ENCODE measurements at places on chromosomes 16 and 17.

- DNase-seq, result no peak
Observed at GRCh38 chr16:31430380-31431052, 2.4 kb upstream of the COX6A2 start.

- peak; percentile 79 for DNase-seq
Observed at GRCh38 chr17:39239640-39240314, 14.0 kb upstream of the STAC2 start.

- DNase-seq, result no peak
Observed at GRCh38 chr17:57874434-57875289, 24.8 kb upstream of the MRPS23 start.

- peak; percentile 36 for DNase-seq
Observed at GRCh38 chr16:13919330-13919682, 648 bp upstream of the ERCC4 start.

DNA sequence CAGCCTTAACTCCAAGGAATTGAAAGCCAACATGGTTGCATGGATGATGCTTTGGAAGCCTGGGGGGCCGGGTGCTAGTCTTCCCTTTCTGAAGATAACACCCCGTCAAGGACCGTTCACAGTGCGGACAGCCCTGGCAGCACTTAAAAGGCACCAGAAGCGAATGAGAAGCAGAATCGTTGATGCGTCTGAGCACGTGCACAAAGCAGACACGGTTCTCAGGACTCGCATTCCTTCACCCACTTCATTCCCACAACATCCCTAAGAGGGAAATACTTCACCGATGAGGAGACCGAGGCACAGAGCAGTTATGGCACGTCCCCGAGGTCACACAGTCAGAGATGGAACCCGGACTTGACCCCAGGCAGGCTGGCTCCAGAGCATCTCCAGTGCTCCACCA is 14.2 kb downstream of the TRPV1 start:
- no peak for DNase-seq

- no peak for DNase-seq
Observed at GRCh38 chr16:2948807-2949704, 15.0 kb upstream of the KREMEN2 start.

DNA sequence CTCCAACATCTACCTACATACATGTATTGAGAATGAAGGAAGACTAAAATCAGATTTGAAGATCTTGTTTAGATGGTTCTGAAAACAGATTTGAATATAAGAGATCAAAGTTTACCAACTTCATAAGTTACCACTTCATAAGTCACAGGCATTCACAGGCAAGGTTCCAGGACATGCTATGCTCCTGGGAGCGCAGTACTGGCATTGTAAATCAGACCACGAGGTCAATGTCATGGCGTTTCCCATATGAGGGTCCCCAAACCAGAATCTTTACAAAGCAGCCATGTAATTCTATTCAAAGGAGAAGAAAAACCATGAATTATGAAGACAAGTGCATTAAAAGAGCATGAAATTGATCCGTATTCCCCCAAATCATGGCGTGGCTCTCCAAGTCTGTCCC is 3.0 kb downstream of the CDH11 start:
- no peak for DNase-seq

DNA sequence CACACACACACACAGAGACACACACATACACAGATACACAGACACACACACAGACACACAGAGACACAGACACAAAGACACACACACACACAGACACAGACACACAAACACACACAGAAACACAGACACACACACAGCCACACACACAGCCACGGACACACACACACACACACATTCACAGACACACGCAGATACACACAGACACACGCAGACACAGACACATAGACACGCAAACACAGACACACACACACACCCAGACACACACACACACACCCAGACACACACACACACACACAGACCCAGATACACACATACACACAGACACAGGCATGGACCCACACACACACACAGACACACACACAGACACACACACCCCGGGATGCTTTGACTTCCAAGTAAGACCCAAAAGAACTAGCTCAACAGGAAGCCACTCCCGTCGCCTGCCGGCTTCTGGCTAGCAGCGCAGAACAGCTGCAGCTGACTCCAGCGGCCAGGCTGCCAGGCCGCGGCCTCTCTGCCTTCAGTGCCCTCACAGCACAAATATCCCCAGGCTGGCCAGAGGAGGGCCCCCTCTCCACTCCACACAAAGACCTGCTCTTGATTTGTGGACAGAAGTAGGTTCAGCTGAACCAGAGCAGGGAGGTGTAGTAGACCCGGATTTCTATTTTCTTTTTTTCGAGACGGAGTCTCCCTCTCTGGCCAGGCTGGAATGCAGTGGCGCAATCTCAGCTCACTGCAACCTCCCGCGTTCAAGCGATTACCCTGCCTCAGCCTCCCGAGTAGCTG is 6.0 kb upstream of the CHRNE start:
- DNase-seq, result peak; percentile 73

DNA sequence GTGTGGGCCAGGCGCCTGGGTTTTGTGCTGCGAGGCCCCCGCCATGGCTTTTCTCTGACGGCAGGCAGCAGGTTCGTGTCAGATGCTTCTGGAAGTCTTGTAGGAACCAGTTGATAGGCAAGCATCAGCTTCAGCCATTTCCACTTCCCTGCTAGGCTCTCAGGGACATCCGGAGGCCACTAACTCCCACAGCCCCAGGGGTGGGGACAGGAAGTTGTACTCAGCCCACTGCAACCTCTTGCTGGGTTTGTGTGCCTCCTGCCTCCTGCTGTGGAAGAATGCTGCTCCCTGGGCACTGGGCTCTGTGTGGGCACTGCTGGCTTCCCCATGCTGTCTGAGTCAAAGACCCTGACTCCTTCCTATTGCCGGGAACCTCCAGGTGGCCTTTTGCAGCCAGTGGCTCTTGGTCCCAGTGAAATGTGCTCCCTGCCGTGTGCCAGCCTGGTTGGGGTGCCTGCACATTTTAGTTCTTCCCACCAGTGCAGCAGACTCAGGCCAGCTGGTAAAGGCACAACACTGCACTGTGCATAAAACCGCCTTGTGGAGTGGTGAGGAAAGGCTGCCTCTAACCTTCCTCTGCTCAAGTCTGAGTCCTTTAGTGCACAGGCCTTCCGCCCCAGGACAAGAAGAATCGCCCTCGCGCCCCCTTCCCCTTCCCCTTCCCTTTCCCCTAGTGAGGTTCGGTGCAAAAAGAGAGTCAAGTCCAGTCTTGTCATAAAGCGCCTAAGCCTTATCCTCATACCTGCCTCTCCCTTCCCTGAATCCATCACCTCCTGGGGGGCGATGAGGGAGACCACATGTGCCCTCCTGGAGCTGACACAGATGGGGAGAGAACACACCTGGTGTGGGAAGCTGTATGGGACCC is 16.6 kb downstream of the LDHD start:
- DNase-seq, result no peak

DNA sequence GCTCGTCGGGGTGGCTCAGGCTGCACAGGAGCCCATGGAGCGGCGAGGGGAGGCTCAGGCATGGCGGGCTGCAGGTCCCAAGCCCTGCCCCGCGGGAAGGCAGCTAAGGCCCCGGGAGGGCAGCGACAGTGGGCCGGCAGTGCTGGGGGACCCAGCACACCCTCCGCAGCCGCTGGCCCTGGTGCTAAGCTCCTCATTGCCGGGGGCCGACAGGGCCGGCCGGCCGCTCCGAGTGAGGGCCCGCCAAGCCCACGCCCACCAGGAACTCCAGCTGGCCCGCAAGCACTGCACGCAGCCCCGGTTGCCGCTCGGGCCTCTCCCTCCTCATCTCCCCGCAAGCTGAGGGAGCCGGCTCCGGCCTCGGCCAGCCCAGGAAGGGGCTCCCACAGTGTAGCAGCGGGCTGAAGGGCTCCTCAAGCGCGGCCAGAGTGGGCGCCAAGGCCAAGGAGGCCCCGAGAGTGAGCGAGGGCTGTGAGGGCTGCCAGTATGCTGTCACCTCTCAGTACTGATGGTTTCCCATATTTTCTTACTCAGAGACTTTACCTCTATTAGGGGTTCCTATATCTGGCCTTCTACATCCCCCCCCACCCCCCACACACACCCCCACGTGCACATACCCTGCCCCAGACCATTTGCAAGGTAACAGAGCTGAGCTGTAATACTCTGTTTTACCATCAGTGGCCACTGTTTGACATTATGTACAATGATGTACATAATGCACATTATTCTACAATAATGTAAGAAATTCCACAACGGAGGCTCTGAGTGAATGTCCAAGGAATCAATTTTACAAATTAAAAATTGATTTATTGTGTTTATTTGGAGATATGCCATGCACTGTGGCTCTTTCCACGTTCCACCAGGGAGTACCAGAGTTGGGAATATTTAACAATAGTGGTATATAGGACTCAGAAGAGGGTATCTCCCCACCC is 3.7 kb upstream of the VAT1L start:
- DNase-seq, result no peak

DNA sequence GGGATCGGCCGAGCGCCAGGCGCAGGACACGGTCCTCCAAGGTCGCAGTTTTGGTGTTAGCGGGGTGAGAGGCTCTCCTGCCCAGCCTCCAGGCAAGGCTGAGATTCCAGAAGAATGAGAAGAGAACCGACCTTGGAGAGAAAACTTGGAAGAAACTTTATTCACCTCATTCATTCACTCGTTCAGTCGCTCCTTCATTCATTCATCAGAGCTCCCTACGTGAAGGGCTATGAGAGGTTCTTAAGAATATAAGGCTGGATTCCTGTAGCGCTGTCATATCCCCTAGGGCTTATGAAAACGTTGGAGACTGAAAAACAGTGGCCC is 991 bp upstream of the MYH10 start:
- DNase-seq, result no peak

DNA sequence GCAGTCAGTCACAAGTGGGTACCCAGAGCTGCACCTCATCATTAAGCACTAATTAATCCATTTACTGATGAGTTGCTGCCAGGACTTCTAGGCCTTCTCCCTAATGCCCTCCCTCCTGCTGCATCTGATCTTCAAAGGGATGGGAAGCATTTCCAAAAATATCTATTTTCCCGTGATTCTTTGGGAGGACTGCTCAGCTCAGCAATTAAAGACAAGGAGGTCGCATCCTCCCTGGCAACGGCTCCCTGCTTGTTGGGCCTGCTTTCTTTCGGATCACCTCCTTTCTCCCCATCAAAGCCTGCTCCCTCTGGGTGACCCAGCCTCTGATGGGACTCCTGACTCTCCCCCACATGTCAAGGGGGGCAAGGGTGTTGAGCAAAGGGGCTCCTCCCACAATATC is 26.0 kb upstream of the SPPL2C start:
- DNase-seq, result no peak

GRCh38 chr17:27621536-27621935 is 9.5 kb upstream of the LGALS9 start:
- DNase-seq, result no peak

- no peak for DNase-seq
Observed at GRCh38 chr16:16924613-16925012, 545.7 kb downstream of the NPIPA7 start.

- no peak for DNase-seq
Observed at GRCh38 chr16:79130616-79131015, 469.9 kb downstream of the MAF start.

DNA sequence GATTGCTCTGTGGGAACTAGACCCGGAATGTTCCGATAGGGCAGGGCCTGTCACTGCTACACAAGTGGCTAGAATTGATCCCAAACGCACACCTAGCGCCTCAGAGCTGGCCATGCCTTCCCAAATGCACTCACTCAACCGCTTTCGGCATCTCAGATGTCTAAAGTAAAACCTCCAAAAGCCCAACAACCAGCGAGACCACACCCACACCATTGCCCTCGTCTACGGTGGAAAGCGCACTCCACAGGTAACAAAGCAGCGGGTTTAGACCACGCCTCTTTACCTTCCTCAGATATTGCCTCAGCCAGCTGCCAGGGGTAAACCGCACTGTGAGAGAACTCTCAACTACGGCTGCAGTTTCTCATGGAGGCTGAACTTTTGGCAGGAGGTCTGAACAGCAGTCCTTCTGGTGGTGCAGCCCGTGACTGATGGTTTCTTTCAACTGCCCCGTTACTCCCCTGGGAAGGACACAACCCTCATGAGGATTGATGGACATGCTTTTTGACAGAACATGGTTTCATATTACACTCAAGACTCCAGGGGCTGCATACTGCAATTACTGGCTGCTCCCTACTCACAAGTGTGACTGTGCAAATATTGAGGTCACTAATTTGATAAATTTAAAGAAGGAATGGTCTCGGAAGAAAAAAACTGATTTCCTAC is 34.5 kb downstream of the USP7 start:
- no peak for DNase-seq

GRCh38 chr17:64017381-64017980 is 3.0 kb downstream of the ICAM2 start:
- no peak for DNase-seq

DNA sequence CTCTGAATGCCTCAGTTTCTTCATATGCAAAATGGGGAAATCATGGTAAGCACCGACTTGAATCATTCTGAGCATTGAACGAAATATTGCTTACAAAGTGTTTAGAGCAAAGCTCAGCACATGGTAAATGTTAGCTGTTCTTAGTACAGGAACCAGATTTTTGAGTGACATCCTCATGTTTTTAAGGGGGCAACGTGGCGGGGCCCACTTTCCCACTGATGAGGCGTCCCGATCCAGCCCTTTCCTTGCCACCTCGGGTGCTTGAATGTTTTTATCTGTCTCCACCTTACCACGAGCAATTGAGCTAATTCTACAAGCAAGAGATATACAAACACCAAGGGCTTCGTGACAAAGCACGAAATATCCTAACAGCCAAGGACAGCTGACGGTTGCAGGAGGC is 49.9 kb downstream of the ELAC2 start:
- DNase-seq, result no peak

DNA sequence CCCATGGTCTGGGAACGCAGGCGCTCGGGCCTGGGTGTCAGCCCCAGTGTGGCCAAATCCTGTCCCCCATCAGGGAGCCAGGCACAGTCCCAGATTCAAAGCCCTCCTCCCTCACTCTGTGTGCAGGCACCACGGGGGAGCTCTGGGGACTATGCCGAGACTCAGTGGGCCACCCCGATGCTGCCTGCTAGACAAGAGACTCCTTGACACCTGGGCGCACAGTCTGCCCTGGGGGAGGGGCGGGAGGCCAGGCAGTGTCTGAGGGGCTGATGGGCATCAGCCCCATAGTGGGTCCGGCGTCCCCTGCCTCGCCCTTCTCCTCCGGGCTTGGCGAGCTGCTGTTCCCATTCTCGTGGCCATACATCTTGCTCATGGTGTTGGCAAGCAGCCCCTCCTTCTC is 8.5 kb upstream of the CD79B start:
- no peak for DNase-seq

DNA sequence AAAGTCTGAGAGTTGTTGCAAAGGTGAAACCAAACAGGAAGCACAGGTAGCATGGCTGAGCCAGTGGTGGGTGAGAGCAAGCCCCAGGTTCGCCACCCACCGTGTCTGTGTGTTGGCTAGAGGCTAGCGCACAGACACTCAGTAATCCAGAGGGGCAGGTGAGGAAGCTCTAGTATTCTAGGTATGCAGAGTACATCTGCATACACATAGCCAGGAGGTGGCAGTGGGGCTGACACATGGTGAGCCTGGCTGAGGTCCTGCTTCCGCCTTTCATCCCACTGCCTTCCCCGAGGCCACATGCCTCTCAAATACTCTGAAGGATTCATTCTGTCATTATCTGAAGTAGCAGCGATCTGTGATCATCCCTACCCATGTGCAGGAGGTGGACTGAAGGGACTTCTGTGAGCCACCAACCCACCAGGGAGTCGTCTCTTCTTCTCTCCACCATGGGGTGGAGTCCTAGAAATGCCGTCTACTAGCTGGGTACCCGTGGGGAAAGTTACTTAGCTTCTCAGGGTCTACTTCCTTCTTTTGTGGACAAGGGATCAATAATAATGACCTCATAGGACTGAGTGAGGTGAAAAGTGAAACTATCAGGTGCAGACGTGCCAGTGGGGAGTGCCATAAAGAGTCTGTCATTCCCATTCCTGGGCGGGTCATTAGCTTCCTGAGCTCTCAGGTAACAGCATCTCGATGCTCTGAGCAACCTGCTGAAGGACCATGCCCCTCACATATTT is 36.0 kb upstream of the ICAM2 start:
- peak; percentile 20 for DNase-seq
